ENCODE measurements at places on chromosomes 5 and 9.

- DNase-seq = peak; percentile 35
These were observed 5.8 kb upstream of the IFNA1 start for GRCh38 chr9:21434202-21435014.

DNA sequence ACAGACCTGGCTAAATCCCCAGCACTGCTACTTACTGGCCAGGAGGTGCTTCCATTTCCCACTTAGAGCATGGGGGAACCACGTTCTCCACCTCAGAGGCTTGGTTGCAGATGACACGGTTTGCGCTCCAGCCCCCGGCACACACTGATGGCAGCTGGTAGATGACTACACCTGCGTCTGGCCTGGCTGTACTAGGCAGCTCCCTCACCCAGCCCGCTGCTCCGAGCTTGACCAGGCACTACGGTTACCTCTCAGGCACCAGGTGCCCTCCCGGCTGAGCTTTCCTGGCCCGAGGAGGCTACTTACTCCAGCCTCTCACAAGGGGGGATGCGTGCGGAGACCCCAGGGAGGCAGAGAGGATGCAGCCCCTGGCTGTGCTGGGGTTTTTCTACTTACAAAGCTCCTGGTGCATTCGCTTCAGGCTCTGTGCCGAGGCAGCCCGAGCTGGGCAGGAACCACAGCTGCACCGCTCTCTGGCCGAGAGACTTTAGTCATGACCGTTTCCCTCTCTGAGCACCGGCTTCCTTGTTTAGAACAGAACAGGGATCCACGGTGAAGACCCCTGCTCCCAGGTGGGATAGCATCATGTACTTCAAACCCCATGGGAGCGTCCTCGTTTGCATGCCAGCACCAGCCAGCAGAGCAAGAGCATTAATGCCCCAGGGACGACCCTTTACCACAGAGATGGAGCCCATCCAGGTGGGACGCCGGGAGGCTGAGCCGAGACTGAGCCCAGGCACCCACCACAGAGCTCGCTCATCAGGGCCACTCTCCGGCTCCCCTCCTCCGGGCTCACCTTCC lies 7.6 kb upstream of the GBGT1 start:
- no peak for DNase-seq

DNA sequence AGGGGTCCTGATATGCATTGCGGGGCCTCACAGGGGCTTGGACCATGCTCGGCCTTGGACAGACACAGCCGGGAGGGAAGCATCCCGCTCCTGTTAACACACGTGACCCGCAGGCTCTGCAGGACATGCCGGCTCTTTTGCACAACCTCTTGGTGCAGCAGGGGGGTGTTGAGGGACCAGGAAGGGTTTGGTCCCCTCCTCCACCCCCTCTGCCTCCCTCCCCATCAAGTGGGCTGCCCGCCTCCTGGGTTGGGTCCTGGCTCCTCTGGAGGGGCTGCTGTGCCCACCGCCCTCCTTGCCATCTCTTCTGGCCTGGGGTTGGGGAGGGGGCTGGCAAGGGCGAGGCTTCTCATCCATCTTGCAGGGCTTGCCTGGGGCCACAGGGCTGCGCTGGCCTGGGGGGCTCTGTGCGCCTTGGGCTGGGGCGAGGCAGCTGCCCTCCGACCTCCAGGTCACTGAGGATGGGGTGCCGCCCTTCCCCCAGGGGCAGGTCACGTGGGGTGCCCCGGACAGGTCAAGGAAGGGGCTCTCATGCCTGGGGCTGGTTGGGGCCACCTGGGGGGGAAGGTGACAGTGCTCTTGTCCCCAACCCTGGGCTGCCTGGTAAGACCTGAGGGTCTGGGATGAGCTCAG lies 16.8 kb upstream of the SLC9A3 start:
- DNase-seq = no peak

- no peak for DNase-seq
These were observed 24.3 kb downstream of the BOD1 start for GRCh38 chr5:173592050-173592669.

DNA sequence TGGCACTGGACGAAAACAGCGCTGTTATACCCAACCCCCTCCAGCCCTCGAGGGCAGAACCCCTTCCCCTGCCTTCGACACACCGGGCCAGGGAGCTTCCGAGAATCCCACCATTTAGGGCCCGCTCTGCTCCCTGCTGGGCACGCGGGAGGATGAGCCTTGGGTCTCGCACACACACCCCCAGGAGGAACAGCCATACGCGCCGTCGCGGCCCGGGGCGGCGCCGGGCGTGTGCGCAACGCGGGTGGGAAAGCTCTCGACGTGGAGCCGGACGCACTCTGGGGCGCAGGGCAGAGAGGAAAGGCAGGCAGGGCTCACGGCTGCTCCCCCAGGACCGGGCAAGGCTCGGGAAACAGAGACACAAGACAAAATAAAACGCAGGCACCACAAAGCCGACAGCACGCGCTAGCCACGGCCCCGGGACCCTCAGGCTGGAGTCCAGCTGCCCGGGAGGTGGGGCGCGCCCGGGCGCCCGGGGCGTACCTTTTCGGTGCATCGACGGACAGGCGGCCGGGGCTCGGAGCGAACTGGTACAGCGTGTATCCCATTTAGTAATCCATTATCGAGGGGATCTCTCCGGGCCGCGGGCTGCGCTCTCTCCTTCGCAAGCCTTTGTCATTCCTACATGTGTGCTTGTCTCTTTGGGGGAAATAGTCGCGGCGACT lies 789 bp downstream of the SEMA6A start:
- no peak for DNase-seq

- no peak for DNase-seq
These were observed 67.5 kb upstream of the RAPGEF1 start for GRCh38 chr9:131807144-131807983.

DNA sequence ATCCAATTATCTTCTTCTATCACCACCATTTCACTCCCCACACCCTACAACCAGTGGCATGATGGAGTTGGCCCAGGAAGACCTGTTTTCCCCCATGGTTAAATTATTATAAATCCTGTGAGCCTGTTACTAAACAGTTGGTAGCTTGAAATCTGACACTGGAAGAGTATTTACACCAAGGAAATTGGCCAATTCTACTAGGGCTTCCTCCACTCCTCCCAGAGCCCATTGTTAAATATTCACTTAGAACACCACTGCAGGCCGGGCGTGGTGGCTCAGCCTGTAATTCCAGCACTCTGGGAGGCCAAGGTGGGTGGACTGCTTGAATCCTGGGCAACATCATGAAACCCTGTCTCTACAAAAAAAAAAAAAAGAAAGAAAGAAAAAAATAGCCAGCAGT lies 32.4 kb upstream of the CKS2 start:
- no peak for DNase-seq

DNA sequence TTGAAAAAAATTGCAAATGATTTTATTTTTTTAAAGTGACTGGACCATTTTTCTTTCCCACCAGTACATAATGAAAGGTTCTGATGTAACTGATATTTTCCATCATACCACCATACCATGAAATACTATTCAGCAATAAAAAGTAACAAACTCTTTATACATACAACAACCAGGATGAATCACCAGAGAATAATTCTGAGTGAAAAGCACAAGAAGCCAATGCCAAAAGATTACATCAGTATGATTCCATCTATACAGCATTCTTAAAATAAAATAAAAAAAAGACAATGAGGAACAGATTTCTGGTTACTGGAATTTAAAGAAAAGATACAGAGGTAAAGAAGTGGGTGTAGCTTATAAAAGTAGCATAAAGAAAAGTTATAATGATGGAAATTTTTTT lies 423.7 kb upstream of the ST8SIA4 start:
- DNase-seq = no peak

- no peak for DNase-seq
These were observed 53.2 kb downstream of the HRH2 start for GRCh38 chr5:175711031-175711430.

- no peak for DNase-seq
These were observed 188.4 kb downstream of the SNCAIP start for GRCh38 chr5:122500245-122501088.

- DNase-seq = peak; percentile 82
These were observed at the start of gene FAM120AOS for GRCh38 chr9:93453047-93453914. FAM120AOS (minus strand) TSS chr9:93453581; CDS start chr9:93452709, 872 bp downstream.

DNA sequence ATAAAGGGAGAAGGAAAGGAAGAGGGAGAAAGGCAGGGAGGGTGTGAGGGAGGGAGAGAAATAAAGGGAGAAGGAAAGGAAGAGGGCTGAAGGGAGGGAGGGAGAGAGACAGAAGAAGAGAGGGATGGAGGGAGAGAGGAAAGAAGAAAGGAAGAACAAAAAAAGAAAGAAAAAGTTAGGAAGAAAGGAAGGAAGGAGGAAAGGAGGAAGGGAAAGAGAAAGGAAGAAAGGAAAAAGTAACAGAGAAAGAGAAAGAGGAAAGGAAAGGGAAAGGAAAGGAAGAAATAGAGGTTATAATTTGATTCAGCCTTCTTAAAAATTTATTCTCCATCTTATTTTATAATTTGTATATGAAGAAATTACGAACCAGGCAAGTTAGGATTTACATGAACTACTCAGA lies 836.6 kb upstream of the C9orf72 start:
- DNase-seq = no peak

- DNase-seq = no peak
These were observed 2.2 kb upstream of the CEL start for GRCh38 chr9:133059623-133060022.

DNA sequence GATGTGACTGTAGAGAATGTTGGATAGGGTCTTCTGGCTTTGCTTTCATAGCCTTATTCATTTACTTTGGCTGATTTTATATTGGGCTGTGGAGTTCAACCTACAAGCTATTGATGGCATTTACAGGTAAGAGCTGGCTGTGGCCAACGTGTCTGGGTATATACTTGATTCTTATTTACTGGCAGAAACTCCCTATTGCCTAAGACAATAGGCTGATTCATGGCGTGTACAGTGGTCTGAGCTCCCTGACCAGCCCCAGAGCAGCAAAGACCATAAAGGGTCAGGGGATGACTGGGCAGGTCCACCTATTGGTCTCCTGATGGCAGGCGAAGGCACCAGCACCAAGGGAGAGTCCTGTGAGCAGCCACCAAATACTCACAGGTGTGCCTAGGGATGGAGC lies 190.2 kb upstream of the DMRTA1 start:
- DNase-seq = no peak

DNA sequence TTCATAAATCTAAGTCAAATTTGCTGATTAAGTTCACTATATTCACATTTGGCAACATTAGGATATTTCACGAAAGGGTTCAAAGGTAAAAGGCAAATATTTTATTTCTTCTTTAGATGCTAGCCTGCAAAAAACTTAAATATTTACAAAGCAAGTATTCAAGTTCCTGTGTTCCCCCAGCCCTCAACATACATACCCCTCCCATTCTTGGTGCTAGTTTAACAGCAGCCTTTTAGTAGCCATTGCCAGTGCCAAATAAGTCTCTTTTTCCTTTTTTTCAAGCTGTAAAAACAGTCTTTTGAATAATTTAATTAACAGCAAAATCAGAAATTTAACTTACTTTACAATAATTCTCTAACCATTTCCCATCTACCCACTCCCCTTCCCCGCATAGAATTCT lies 288.5 kb upstream of the TMEM161B start:
- DNase-seq = no peak

- DNase-seq = no peak
These were observed 82.1 kb downstream of the DPYSL3 start for GRCh38 chr5:147427521-147428401.

DNA sequence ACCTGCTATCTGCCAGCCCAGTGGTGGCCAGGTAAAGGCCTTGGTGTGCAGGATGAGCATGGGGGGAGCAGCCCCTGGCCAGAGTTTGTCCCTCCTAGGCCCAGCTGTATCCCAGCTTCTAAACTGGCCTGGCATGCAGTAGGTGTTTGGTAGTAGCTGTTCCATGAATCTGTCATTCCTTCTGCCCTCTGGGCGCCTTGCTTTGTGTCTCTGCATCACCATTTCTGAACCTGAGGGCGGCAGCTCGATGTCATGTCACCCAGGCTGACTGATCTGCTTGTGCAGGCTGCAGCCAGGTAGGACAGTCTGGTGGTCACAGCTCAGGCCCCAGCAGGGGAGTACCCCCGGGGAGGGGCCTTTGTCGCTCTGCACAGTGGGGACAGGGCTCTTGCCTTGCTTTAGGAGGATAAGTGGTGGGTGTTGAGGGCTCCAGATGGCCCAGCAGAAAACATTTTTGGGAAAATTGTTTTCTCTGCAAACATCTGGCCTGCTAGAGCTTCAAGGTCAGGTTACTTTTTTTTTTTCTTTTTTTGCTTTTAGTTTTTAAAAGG lies 4.6 kb upstream of the SUSD3 start:
- no peak for DNase-seq

DNA sequence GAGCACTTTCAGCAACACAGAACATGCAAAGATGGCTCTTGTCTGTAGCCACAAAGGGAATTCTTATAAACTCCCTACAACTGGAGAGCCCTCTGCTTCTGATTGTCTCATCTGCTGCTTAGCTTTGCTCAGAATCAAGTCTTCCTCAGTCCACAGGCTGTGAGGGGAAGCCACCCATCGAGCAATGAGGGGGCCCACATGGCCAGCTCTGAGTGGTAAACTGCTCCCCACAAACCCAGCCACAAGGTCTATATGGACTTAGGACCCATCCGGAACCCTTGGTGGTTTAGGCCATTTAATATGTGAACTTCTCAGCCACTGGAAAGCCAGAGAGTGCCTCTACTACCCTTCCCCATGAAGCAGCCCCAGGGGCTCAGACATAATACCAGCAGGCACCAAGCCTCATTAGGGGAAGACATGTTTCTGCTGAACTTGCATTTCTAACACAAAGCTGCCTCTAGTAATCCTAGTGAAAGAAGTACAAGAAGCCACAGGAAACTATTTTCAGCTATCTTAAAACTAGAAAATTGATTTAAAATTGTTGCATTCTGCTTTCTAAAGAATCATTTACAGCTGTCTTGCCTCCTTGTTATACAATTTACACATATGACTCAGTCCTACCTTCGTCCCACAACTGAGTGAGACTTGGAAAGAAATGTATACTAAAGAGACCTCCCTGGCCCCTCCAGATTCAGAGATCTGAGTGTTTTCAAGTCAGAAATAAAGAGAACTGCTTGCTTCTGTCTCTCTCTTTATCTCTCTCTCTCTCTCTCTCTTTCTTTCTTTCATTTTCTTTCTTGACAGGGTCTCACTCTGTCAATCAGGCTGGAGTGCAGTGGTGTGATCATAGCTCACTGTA lies 90.2 kb downstream of the ESM1 start:
- no peak for DNase-seq

- DNase-seq = no peak
These were observed 39.0 kb downstream of the SEMA4D start for GRCh38 chr9:89458768-89459496.
